Activated CD4-positive, alpha-beta T cell treated with anti-CD3 and anti-CD28 coated beads for 24 hours (primary cell): ENCODE measurements at places on chromosomes 4 and X.

- DNase-seq = no peak
Observed at GRCh38 chr4:72320223-72320948, 248.6 kb downstream of the ADAMTS3 start.

- no peak for DNase-seq
Observed at GRCh38 chrX:71158603-71159002, 14.0 kb downstream of the NLGN3 start.

DNA sequence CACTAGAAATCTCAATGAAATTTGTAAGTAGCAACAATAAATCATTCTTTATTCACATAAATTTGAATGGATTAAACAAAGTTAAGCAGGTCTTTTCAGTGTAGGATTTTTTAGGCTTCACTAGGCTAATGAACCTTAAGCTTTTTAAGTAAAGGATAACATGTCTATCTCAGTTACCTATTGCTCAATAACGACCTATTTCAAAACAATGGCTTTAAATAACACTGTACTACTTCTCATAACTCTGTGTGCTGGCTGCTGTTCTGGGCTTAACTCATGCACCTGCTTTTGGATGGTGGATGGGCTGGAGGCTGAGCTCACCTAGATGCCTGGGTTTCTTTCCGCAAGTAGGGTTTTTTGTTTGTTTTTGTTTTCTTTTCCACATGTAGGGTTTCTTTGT is 495.0 kb upstream of the SLIT2 start:
- no peak for DNase-seq

- DNase-seq = no peak
Observed at GRCh38 chr4:19239565-19239964, 1012.1 kb upstream of the SLIT2 start.

DNA sequence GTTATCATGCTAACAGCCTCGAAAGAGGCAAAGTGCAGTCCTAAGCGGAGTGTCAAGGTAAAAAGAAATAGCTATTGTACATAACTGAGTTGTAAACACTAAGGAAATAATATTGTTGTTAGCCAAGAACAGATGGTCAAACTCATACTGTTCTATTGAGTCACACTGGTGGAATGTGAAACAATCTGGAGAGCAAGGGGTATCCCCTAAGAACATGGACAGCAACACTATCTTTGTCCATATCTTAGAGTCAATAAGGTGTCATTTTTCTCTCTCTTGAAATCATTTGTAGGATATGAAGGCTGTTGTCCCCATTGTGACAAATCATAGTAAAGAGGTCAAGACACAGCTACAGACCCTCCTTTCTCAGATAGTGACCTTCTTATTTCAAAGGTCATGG is 4.5 kb upstream of the PDGFC start:
- DNase-seq = no peak

- DNase-seq = no peak
Observed at GRCh38 chr4:33091961-33092360, 2371.8 kb downstream of the PCDH7 start.

DNA sequence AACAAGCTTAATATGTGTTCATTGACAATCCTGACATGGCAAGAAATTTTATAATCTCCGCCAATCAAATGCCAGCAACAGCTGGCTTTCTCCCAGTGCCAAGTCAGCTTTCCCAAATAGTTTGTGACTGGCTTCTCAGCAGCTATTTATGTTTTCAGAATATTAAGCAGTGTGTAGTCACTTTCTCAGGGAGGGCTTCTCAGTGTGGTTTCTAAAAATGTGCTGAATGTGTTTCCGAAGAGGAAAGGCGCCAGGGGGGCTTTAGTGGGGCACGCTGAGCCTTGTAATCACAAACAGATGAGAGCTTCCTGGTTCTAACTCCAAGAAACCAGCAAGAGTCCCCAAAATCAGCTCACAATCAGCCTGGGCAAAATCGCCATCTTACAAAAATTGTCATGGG is 258.7 kb upstream of the CPEB2 start:
- no peak for DNase-seq

GRCh38 chr4:8541981-8542715 is 38.0 kb upstream of the GPR78 start:
- no peak for DNase-seq

DNA sequence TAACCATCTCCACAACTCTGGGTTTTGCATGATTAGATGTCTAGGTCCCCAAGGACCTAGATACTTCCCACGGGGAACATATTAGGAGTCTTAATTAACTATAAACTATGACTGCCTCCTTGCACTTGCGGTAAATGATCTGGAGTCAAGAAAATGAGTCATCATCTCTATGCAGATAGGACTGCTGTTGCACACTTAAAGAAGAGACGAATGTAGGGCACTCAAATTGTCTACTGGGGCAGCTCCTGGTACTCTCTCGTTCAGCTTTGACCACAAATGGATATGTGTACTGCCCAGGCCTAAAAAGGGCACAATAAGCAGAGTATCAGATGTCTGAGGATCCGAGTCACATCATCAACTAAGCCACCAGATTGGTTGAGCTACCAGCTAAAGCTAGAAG is 1783.4 kb upstream of the AGA start:
- no peak for DNase-seq

GRCh38 chr4:61277785-61278760 is 77.9 kb downstream of the ADGRL3 start:
- DNase-seq = no peak

DNA sequence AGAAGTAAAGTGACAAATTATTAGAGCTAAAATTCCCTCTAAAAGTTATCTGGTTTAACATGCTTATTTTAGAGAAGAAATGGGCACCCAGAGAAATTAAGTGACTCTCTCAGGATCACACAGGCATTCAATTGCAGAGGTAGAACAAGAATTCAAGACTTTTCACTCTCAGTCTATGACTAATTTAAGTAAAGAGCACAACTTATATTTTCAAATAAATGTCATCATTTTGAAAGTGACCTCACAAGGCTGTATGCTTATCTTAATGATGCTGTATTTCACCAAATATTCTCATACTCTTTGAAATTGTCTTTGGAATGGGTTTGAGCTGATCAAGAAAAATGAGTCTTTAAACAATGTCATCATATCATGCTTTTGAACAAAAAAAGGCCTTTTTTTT is 15.3 kb downstream of the GPR174 start:
- DNase-seq = no peak

- DNase-seq = no peak
Observed at GRCh38 chrX:13069771-13070416, 25.5 kb upstream of the FAM9C start.

DNA sequence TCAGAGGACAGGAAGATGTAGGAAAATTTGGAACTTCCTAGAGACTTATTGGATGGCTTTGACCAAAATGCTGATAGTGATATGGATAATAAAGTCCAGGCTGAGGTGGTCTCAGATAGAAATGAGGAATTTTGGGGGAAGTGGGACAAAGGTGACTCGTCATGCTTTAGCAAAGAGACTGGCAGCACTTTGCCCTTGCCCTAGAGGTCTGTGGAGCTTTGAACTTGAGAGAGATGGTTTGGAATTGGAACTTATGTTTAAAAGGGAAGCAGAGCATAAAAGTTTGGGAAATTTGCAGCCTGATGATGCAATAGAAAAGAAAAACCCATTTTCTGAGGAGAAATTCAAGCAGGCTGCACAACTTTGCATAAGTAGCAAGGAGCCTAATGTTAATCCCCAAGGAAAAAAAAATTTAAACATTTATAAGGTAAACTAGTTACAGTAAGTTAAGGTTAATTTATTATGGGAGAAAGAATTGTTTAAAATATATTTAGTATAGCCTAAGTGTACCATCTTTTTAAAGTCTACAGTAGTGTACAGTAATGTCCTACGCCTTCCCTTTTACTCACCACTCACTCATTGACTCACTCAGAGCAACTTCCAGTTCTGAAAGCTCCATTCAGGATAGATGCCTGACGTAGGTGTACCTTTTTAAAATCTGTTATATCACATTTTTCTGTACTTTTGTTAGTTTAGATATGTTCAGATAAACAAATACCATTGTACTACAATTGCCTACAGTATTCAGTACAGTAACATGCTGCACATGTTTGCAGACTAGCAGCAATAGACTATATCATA is 101.2 kb downstream of the FAM13A start:
- DNase-seq = no peak

DNA sequence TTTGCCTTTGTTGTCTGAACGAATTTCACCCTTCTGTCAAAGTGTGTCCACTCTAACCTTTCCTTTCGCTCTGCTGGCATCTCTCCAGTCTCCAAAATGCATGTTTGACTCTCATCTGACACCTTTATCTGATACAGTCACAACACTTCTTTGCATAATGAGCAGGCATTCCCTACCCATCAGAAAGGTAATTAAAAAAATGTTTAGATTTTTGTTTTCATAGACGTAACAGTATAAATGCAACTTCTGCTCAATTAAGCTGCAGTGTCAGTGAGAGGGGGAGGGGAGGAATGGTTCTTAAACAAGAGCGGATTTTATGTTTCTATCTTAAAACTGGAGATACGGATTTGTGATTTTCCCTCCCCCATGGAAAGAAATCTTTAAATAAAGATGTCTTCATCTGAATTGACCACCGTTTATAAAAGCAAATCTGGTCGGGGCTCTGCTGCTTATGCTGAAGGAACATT is 70.2 kb downstream of the CXXC4 start:
- DNase-seq = no peak

GRCh38 chr4:99300934-99301333 is 10.1 kb upstream of the ADH1A start:
- DNase-seq = no peak

DNA sequence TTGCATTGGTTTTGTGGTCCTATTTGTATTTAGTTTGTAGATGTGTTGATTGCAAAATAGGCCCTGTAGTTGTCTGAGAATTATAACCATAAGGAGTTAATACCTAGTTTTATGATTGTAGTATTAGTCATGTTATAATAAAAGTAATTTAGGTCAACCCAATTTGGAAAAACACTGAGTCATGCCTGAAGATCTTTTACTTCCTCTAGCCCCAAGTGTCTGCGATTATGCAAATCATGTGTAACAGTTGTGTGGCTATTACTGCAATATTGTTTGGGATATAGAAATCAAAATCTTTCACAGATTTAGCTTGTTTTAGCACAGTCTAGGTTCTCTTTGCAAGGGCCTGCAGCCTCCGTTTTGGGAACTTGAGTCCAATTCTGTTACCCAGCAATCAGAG is 12.6 kb downstream of the SRD5A3 start:
- no peak for DNase-seq

GRCh38 chrX:140602140-140602539 is 97.3 kb upstream of the SOX3 start:
- DNase-seq = no peak

DNA sequence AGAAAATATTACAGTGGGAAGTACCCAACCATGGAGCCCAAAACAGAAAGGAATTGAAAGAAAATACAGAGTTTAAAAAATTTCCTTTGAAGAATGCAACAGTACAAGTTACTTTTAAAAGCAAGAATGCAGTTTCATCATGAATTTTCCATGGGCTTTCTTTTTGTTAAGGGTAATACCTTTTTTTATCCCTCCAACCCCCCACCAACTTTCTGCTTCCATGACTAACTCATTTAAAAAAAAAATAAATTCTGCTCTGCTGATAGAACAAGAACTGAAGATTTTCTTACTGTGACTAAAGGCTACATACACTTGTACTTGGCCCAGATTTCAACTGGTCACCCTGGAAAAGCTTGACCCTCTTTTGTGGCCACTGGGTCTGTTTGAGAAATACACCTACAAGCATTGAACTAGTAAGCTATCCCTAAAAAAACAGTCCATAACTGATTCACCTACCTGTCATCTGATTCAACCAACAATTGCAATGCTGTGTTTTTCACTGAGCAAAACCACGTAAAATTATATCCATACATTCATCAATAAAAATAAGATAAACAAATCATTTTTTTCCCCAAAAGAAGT is 214.2 kb downstream of the NSUN7 start:
- no peak for DNase-seq

GRCh38 chrX:73206366-73206765 is 8.3 kb downstream of the NAP1L2 start:
- no peak for DNase-seq

DNA sequence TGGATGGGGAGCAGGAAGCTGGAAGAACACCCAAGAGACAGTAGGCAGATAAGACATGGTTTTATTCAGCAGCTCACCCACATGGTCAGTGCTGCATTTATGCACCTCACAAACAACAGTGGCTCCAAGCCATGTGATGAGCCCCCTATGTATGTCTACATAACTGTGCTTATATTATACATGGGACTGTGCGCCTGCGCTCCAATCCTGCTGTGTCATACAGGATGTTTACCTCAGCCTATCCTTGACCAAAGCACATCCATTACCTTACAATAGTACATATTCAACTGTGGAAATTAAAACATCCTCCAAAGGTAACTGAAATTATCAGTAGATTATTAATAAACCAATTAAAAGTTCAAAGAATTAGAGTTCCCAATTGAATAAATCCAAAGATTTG is 44.1 kb upstream of the SGMS2 start:
- DNase-seq = no peak

- no peak for DNase-seq
Observed at GRCh38 chr4:107388736-107389274, 331.2 kb downstream of the PAPSS1 start.

DNA sequence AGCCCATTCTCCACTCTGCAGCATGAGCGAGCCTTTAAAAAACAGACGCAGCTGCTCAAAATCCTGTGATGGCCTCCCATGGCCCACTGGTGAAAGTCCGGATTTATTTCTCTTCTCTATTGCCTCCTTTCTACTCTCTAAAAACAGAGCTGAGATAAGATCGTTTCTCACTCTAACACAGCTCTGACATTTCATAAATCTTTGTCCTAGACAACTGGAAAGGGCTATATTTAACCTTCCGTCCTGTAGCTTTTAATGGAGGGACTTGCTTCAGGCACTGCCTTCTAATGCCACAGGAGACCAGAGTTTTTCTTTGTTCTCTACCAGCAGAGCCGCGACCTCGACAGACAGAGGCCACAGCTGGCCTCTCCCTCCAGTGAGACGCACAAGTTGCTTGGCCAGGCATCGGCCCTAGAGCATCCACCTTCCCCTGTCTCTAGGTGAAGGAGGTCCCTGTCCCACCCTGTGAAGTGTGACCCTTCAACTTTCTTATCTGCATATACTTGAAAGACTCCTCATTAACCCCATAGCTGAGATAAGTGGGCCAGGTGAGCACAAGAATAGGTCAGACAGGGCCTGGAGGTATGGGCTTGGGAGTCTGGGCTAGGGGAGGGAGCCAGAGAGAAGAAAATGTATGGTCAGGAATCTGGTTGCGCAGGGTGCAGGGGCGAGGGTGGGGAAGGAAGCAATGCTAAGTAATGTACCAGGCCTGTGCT is 50.0 kb downstream of the RTL5 start:
- no peak for DNase-seq

- no peak for DNase-seq
Observed at GRCh38 chr4:102869569-102870197, 891 bp downstream of the CISD2 start.
